Stimulated activated naive B cell treated with anti-CD40 and anti-IgM and Interleukin-4, amounts not matched to agents 10 μg/mL and 1 μg/mL and 100 μg/mL, for 72 hours (primary cell): ENCODE measurements at places on chromosomes 2 and 18.

GRCh38 chr18:55096263-55096951, 137.1 kb upstream of the CCDC68 start:
- H3K4me3 ChIP-seq: no peak overlapping the region
- H3K4me1 ChIP-seq: peaks cover 68% of the 10 kb centered on the region
- no peak for DNase-seq
- peak overlapping the region; percentile 85 for H3K27ac ChIP-seq
- peaks cover 3% of the 10 kb centered on the region for H3K36me3 ChIP-seq
- no peaks in the 10 kb centered on the region for H3K27me3 ChIP-seq

- DNase-seq: no peak
- H3K27me3 ChIP-seq: peaks cover 84% of the 10 kb centered on the region
- peaks cover 16% of the 10 kb centered on the region for H3K4me1 ChIP-seq
- peaks cover 7% of the 10 kb centered on the region for H3K36me3 ChIP-seq
- no peak overlapping the region for H3K4me3 ChIP-seq
These were observed 5.8 kb downstream of the DLX1 start for GRCh38 chr2:172091000-172091641.

DNA sequence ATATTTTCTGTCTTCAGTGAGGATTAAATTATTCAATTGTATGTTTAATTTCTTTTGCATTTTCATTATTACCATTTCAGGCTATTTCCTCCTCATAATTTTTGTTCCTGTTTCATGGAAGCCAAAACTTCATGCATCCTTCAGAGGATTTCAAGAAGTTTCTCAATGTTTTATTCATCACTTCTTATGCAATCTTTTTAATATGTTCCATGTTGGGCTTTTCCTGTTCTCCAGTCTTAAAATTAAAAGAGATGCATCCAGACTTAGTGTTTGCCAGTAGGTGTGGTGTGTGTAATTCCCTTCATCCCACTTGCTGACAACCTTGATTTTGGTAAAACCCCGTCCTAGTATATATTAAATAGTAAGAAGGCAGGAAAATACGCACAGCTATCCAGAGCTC, 190.0 kb downstream of the EN1 start:
- H3K4me3 ChIP-seq: no peak overlapping the region
- no peak overlapping the region for H3K27ac ChIP-seq
- DNase-seq: no peak
- H3K4me1 ChIP-seq: no peaks in the 10 kb centered on the region

GRCh38 chr2:234939996-234940395, 11.8 kb upstream of the SH3BP4 start:
- no peaks in the 10 kb centered on the region for H3K4me1 ChIP-seq
- peaks cover 20% of the 10 kb centered on the region for H3K27me3 ChIP-seq
- H3K27ac ChIP-seq: no peak overlapping the region
- DNase-seq: no peak

GRCh38 chr2:144414324-144414845, 105.5 kb downstream of the ZEB2 start:
- peaks cover 29% of the 10 kb centered on the region for H3K4me1 ChIP-seq
- H3K36me3 ChIP-seq: peaks cover 40% of the 10 kb centered on the region
- no peaks in the 10 kb centered on the region for H3K27me3 ChIP-seq
- DNase-seq: no peak

DNA sequence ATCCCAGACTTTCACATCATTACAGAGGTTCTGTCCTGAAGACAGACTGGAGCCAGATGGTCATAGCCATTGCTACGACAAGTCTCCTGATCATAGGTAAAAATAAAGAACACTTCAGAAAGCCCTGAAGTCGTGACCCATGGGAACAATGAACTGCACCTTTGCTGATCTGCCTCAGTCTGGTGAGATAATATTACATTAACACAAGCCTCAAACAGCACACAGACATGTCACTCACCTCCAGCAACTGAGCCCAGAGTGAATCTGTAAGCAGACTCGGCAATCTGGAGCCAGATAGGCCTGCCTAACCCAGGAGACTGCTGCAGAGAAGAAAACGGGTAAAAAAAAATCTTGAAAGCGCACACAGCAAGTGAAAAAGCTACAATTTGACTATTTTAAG, 79.2 kb downstream of the SLC25A12 start:
- no peak for DNase-seq
- no peaks in the 10 kb centered on the region for H3K4me1 ChIP-seq
- H3K27ac ChIP-seq: no peak overlapping the region
- no peaks in the 10 kb centered on the region for H3K27me3 ChIP-seq
- no peak overlapping the region for H3K4me3 ChIP-seq
- peaks cover 33% of the 10 kb centered on the region for H3K36me3 ChIP-seq

DNA sequence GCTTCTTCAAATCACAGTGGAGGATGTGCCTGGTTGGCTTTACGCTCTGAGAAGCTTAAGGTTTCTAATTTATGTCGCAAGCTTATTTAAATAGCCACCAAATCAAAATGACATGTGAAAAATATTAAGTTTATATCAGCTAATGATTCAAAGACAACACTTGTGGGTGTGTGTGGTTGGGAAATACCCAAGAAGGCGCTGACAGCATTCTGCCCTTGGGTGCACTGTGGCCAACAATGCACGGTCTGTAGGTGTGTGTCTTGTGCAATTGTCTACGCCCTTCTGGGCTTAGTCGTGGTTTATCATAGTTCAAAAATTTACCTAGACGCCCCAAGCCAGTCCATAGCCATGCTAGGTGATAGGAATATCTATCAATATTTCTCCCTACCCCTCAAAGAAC, 60.9 kb downstream of the KCTD1 start:
- no peak for DNase-seq
- no peaks in the 10 kb centered on the region for H3K27me3 ChIP-seq
- H3K27ac ChIP-seq: no peak overlapping the region

- H3K4me3 ChIP-seq: no peak overlapping the region
- no peaks in the 10 kb centered on the region for H3K36me3 ChIP-seq
- peaks cover 40% of the 10 kb centered on the region for H3K27me3 ChIP-seq
- H3K27ac ChIP-seq: no peak overlapping the region
These were observed 4.8 kb downstream of the AMER3 start for GRCh38 chr2:130759906-130760753.

DNA sequence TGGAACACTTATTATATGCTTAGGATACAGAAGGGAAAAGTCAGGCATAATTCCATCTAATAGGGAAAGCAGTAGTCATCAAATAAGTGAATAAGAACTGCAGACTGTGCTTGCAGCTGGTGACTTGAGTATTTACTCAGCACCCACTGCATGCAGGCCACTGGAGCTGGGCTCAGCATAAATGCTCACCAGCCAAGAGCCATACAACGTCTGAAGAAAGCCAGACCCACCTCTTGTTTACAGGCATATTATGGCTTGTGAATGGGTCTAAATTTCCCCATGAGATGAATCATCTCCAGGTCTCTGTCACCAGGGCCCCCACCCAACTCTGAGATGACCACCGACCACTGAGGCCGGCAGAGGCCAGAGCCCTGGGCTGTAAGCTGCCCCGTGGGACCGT, 123.8 kb upstream of the PKDCC start:
- H3K4me3 ChIP-seq: no peak overlapping the region
- no peaks in the 10 kb centered on the region for H3K4me1 ChIP-seq
- DNase-seq: no peak
- peaks cover 23% of the 10 kb centered on the region for H3K27me3 ChIP-seq
- H3K27ac ChIP-seq: no peak overlapping the region
- H3K36me3 ChIP-seq: peaks cover 2% of the 10 kb centered on the region

DNA sequence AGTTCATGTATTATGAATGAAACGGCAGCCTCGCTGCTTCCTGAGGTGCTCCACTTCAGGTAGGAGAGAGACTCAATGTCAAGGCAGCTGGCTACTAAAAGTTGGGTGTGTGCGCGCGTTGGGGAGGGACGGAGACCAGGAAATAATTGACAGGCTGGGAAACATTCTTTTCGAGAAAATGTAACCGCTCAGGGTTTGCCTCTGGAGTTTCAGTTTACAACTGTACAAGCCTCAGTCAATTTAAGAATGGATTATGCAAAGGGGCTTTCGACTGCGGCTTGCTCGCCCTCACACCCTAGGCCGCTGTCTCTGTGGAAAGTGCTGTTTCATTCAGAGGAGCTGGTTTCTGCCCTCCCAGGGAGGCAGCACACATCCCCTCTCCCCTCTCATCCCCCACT, 4.4 kb upstream of the SPRED2 start:
- H3K4me1 ChIP-seq: peaks cover 16% of the 10 kb centered on the region
- peak; percentile 55 for DNase-seq
- H3K4me3 ChIP-seq: peak overlapping the region; percentile 90
- no peaks in the 10 kb centered on the region for H3K36me3 ChIP-seq
- peaks cover 36% of the 10 kb centered on the region for H3K27me3 ChIP-seq

DNA sequence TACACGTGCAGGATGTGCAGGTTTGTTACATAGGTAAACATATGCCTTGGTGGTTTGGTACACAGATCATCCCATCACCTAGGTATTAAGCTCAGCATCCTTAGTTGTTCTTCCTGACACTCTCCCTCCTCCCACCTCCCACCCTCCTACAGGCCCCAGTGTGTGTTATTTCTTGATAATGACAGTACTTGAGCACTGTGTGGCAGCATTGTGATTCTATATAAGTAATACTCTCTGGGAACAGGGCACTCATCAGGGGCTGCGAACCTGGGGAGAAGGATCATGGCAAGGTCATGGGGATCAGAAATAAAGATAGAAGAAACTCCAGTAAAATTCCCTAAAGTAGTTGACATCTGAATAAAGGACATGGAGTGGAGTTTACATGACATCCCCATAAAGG, 1256.2 kb upstream of the CRIM1 start:
- H3K27me3 ChIP-seq: no peaks in the 10 kb centered on the region
- H3K36me3 ChIP-seq: no peaks in the 10 kb centered on the region
- H3K4me3 ChIP-seq: no peak overlapping the region
- no peak overlapping the region for H3K27ac ChIP-seq

GRCh38 chr2:66865161-66865560, 430.2 kb downstream of the MEIS1 start:
- no peaks in the 10 kb centered on the region for H3K4me1 ChIP-seq
- no peaks in the 10 kb centered on the region for H3K27me3 ChIP-seq
- H3K36me3 ChIP-seq: no peaks in the 10 kb centered on the region
- no peak overlapping the region for H3K27ac ChIP-seq
- DNase-seq: no peak
- no peak overlapping the region for H3K4me3 ChIP-seq

DNA sequence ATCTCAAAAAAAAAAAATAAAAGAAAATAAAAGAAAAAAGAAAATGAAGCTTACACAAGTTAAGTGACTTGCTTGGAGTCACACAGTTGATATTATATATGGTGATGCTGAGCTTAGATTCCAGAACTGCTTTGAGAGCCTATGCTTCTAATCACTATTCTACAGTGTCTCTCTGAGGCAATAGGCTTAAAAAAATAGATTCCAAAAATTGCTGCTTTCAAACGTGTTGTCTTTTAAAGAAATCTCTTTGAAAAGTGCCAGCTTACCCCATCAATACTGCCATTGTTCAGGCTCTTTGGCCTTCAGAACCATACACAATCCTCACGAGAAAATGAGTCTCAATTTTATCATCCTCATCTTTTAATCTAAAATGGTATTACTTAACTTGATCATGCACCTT, 102.6 kb downstream of the CDK15 start:
- no peaks in the 10 kb centered on the region for H3K36me3 ChIP-seq
- no peak overlapping the region for H3K4me3 ChIP-seq
- peaks cover 28% of the 10 kb centered on the region for H3K27me3 ChIP-seq

- H3K27me3 ChIP-seq: no peaks in the 10 kb centered on the region
- H3K4me3 ChIP-seq: no peak overlapping the region
- H3K4me1 ChIP-seq: no peaks in the 10 kb centered on the region
- DNase-seq: no peak
These were observed 105.5 kb downstream of the GCA start for GRCh38 chr2:162449471-162449870.

GRCh38 chr2:41873102-41874031, 174.5 kb upstream of the PKDCC start:
- no peak for DNase-seq
- no peak overlapping the region for H3K4me3 ChIP-seq
- H3K4me1 ChIP-seq: no peaks in the 10 kb centered on the region
- no peaks in the 10 kb centered on the region for H3K36me3 ChIP-seq

DNA sequence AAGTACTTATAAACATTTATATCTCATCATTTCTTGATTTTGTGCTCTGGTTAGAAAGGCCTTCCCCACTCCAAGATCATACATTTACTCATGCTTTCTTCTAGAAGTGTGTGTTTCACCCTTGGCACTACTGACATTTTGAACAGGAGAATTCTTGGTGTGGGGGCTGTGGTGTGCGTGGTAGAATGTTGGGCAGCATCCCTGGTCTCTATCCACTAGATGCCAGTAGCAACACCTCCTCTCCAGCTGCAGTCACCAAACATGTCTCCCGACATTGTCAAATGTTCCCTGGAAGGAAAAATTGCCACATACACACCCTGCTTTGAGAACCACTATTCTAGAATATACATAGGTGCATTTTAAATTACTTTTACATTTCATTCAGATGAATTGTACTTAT, 8.7 kb upstream of the TGIF1 start:
- no peak for DNase-seq
- no peak overlapping the region for H3K27ac ChIP-seq
- H3K4me3 ChIP-seq: no peak overlapping the region
- no peaks in the 10 kb centered on the region for H3K27me3 ChIP-seq
- peaks cover 2% of the 10 kb centered on the region for H3K4me1 ChIP-seq

- H3K4me3 ChIP-seq: no peak overlapping the region
- H3K27ac ChIP-seq: no peak overlapping the region
- no peak for DNase-seq
- H3K36me3 ChIP-seq: no peaks in the 10 kb centered on the region
These were observed 859.6 kb upstream of the CRIM1 start for GRCh38 chr2:35496022-35496421.

GRCh38 chr2:8481463-8482009, 200.3 kb upstream of the ID2 start:
- H3K36me3 ChIP-seq: peaks cover 1% of the 10 kb centered on the region
- H3K4me1 ChIP-seq: peaks cover 85% of the 10 kb centered on the region
- peaks cover 30% of the 10 kb centered on the region for H3K27me3 ChIP-seq
- DNase-seq: peak; percentile 56

GRCh38 chr18:63410792-63411191, 11.5 kb downstream of the VPS4B start:
- no peak overlapping the region for H3K4me3 ChIP-seq
- no peaks in the 10 kb centered on the region for H3K27me3 ChIP-seq
- DNase-seq: no peak
- peaks cover 48% of the 10 kb centered on the region for H3K36me3 ChIP-seq

- no peak for DNase-seq
- H3K27me3 ChIP-seq: no peaks in the 10 kb centered on the region
- no peaks in the 10 kb centered on the region for H3K4me1 ChIP-seq
- H3K4me3 ChIP-seq: no peak overlapping the region
- no peaks in the 10 kb centered on the region for H3K36me3 ChIP-seq
These were observed 22.3 kb upstream of the CHMP1B start for GRCh38 chr18:11828786-11829432.
